B cell (primary cell): ENCODE measurements at places on chromosomes 7 and 10.
A peak's percentile ranks its signal among the peaks of the same experiment; 100 is the strongest.

GRCh38 chr10:133094286-133094685, 6.6 kb downstream of the ADGRA1 start:
- no peak for DNase-seq

DNA sequence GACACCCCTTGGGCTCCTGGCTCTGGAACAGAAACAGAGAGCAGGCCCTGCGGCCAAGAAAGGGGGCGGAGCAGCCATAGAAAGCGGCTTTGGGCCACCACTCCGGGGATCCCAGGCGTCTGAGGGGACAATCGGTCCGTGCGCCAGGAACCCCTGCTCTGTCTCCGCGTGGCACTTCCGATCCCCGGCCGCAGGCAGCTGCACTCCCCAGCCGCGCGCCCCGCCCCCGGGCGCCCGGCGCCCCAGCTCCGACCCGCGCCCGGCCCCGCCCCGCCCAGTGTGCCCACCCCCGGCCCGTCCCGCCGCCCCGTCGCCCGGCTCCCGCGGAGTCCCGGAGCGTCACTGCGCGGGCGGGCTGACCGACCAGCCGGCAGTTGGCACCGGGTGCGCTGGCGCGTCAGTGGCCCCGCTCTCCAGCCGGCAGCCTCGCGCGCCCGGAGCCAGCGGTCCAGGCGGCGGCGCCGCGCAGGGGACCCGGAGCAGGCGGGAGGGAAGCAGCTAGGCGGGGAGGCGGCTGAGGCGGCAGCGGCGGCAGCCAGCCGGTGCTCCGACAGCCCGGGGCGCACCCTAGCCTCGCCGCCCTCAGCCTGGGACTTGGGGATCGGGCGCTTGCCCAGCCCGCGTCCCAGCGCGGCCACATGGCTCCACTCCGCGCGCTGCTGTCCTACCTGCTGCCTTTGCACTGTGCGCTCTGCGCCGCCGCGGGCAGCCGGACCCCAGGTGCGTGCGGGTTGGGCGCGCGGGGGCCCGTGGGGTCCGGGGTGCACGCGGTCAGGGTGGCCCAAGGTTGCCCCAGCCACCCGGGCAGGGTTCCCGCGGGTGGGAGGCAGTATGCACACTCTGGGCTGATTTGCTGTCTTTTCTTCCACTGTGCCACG, at the start of gene ADAMTS14:
Gene ADAMTS14, plus strand, starts transcription at position 342 of the 878 bp plus-strand sequence. Its CDS starts 297 bp downstream, at position 639.
- no peak for DNase-seq

DNA sequence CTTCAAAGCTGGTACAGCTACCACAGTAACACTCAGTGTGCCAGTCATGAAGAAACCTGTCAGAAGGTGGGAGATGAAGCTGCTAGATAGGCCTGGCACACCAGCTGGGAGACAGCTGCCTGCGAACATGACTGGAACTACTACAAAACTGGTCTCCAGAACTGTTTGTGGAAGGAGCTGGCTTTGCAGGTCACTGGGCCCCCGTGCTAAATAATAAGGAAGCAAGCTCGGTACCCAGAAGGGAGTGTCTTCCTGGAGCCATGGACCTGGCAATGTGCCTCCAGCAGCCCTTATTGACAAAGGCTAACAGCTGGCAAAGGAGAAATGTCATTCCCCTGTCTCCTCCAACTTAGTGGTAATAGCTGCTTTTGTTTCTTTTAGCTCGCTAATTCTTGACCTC, 1217.6 kb upstream of the LRRN3 start:
- DNase-seq = no peak

- no peak for DNase-seq
These were observed 86.6 kb downstream of the ITGB8 start for GRCh38 chr7:20417260-20417659.

- DNase-seq = no peak
These were observed 419.2 kb downstream of the REEP3 start for GRCh38 chr10:63940277-63940922.

DNA sequence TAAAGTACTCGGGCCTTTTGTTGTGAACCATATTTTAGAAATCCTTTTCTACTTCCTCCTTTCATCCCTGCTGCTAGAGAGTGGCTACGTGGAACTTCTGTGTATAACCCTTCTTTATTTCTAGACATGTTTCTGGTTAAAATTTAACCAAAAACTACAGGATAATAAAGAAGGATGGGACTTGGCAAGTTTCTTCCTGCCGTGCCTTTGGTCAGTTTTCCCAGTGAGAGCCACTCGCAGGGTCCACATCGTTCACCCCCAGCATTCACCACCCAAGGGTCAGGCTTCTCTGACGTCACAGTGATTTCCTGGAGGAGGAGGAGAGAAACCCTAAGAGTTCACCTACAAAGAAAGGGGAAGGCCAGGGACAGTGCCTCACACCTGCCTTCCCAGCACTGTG, 45.4 kb downstream of the NKX6-2 start:
- no peak for DNase-seq

- DNase-seq = peak; percentile 50
These were observed at the start of gene KCNH2 for GRCh38 chr7:150978126-150978789. TSS of gene KCNH2 (minus strand) at chr7:150978321. CDS start at chr7:150977913, 408 bp downstream.

GRCh38 chr7:83987764-83988163, 206.8 kb downstream of the SEMA3A start:
- DNase-seq = no peak

DNA sequence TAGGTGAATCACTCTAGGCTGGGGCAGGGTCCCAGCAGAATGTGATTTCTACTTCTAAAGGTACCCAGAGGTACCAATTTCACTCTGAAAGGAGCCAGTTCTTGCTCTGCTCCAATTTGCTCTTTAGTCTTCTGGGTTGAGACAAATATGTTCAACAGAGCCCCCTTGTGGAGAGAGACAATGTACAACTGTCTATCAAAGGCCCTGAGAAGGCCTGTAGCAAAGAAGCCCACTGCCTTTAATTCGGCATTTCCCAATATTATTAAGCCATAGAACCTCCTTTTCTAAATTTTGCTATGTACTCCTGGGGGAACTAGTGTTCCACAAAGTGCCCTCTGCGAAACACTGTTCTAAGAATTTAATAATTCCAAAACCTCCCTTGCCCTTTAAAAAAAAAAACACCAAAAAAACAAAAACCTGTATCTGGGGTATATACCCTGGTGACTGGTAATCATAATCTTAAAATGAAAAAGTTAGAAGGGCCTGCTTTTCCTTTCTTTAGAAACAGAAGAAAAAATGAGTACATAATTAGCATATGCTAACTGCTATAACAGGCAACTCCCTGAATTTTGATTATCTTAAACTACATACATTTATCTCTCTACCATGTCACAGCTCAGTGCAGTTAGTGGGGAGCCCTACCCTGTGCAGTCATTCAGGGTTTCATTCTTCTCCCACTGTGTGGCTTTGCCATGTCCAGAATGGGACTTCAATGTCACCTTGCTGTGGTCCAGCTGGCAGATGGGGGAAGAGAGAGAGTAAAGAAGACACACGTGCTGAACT, 160.9 kb upstream of the BMPER start:
- no peak for DNase-seq

- DNase-seq = no peak
These were observed 23.1 kb downstream of the SORCS3 start for GRCh38 chr10:104664205-104664604.
